ENCODE measurements at places on chromosomes 2 and 18. TPM values are rescaled to one million over a fixed set of nuclear protein-coding genes. Genes with fewer than 3 reads are reported as not detected.

TNFRSF11A gene
- total RNA-seq, result 3.0 TPM

MOGAT1 gene
- total RNA-seq, result 2.5 TPM

DNA sequence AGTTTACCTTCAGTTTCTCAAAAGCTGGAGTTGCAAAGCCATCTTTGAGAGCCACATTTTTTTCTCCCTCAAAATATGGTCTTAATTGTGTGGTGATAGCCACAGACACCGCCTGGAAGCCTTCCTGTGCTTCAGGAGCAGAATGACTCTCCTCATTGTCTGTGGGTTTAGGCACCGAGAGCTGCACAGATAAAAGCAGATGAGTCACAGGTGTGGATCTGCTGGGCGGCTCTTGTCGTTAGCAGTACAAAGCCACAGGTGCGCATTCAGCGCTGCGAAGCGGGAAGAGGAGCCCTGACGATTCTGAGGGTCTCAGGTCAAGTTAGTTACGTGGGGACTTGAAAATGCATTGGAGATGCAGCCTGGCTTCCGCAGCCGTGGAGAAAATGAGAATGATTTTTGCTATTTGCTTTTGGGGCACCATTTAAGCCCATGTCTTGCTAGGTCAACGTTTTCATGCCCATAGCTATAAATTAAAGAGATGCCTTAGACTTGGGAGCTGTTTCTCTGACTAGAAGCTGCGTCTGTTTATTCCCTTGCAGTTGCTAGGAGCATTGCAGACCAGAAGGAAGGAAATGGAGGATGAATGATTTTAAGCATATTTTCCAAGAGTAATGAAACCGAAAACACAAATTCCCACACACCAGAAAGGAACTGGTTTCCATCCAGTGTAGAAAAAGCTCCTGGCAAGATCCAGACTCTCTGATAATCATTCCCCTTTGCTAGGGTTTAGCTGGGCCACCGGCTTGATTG, 51.5 kb downstream of the KLHL29 start:
- no peak for DNase-seq

- DNase-seq, result no peak
Observed at GRCh38 chr2:102049756-102050443, 58.1 kb downstream of the IL1R2 start.

DNA sequence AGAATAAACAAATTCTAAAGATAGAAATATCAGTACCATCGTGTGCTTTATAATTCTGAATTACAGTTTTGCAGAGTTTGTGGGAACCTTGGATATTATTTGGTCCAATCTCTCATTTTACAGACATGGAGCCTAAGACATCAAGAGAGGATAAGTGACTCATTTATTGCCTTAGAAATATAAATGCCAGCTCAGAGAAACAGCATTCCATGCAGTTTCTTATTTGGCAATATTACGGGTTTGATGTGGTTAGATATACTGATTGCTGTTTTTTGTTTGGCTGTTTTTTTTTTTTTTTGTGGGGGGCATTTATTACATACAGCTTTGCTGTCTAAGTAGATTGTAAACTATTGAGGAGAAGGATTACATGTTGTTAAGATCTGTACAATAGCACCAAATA, 1241.1 kb upstream of the LRRTM1 start:
- no peak for DNase-seq

DNA sequence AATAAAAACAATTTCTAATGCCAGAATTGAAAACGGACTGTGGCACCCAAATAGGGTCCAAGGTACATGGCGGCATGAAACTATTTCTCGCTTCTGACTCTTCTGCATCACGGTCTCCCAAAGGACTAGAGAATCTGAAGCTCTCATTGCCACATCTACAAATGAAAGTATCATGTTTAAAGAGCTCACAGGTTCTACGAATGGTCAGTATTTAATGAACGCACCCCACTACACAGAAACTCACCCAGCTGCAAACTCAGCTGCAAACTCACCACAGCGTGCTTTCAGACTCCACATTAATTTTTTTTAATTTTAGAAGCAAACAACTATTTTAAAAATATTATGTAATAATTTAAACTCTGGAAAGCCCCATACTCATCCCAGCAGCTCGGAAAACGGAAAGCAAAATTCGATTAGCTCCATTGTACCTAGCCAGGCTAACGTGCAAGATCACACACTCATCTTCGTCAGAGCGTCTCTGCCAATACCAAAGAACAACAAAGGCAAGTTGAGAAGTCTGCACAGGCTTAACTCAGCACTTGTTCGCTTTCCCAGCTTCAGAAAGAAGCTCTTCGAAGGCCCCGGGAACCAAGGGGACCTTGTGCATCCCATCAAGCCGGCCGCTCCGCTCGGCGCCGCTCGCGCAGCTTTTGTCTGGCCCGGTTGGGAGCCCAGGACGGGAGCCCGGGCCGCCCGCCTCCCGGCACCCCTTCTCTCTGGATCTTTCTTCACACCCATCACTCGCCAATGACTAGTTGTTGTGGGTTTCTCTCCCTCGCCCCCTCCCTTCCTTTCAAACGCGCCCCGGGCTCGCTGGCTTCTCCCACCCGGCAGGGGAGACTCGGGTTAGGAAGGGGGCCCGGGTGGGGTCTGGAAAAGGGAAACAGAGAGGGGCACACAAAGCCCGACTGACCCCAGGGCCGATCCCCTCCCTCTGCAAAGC, 785 bp downstream of the CLASP1 start:
- DNase-seq, result peak; percentile 32

GRCh38 chr2:128686881-128687555, 368.4 kb upstream of the HS6ST1 start:
- no peak for DNase-seq

CTAGE1 gene
- total RNA-seq, result not detected

DNA sequence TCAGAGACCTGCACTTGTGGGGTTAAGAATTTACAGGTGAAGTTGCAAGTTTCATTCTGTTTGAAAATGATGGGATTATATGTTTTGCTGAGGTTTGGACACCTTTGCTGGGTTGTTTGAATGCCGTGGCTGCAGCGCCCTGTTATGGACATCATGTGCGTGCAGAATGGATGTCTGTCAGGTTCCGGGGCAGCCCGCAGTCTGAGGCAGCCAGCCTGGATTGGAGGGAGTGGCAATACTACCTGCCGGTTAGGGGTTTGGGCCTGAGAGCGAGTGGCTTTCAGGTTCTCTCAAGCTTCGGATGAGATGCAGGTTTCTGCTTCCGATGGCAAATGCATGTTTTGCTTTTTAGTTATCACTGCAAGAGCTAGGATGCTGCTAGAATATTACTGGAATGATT, 1.1 kb downstream of the CASP8 start:
- no peak for DNase-seq

GKN2 gene
- total RNA-seq, result not detected

- no peak for DNase-seq
Observed at GRCh38 chr2:120290737-120291136, 38.1 kb downstream of the RALB start.

DNA sequence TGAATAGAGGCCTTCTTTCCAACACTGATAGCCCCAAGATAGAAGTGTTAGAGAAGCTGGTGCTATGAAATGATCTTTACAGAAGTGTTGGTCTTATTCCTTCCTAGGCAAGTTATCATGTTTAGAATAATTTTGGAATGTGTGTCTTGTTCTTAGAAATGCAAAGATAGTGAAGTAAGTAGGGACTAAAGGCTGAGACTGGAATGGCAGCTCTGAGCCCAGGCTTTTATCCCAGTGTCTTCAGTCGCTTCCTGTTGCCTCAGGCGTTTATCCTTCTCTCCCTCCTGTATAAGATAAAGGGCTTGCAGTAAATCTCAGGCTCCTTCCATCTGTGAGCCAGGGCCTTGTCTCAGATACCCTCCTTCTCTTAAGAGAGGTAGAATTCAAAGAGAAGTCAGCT, 218.1 kb downstream of the TPGS2 start:
- no peak for DNase-seq

GRCh38 chr2:67489396-67489795, 92.3 kb downstream of the ETAA1 start:
- DNase-seq, result no peak

TANC1 gene
- total RNA-seq, result 43.7 TPM

DNA sequence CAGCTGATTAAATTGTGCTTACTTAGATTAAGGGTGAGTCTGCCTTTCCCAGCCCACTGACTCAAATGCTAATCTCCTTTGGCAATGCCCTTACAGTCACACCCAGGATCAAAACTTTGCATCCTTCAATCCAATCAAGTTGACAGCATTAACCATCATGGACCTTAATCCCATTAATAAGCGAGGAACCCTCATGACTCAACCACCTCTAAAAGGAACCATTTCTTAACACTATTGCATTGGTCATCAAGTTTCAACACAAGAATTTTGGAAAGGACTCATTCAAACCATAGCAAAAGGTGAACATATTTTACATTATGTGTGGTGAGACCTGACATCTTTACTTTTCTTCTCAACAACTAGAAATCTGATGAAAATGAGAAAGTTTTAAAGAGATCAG, 187.0 kb downstream of the OSR1 start:
- no peak for DNase-seq

DNA sequence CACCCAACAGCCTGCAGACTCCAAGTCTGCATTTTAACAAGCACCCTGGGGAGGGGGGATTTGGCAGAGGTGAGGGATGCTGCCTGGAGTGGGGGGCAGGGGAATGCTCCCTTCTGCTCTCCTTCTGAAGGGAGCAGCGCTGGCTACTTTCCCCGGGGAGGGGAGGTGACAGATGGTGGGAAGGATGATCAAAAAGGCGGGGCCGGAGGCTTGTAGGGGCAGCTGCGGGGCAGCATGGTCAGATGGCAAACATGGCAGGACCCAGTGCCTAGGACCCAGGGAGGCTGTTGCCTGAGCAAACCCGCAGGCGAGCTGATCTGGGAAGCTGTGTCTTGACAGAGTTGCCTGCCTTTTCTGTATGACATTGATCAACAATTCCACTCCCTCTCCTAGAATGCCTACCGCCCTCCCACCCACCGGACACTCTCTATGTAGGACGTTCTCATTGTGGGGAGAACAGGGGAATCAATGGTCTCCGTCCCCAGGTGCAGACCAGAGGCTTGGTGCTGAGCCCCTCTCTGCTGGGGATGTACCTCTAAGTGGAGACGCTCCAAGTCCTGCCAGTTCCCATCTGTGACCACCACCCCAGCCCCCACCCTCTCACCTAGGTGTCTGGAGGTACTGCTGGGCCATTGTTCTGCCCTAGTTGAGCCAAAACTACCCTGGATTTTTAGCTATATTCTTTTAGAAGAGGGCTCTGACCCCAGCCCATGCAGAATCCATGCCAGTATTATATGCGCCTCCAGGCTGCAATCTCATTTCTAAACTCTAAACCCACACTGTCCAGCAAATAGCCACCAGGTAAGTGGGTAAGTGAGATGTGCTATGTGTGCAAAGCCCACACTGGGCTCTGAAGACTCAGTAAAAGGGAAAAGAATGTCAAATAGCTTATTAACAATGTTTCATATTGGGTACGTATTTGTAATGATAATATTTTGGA, 89.7 kb upstream of the SEC11C start:
- no peak for DNase-seq
